ENCODE measurements at places on chromosomes 7 and 10.

GRCh38 chr7:89621925-89622641, 532.2 kb upstream of the STEAP1 start:
- no peak for DNase-seq

- DNase-seq: no peak
Observed at GRCh38 chr10:127293640-127294039, 97.2 kb upstream of the INSYN2A start.

DNA sequence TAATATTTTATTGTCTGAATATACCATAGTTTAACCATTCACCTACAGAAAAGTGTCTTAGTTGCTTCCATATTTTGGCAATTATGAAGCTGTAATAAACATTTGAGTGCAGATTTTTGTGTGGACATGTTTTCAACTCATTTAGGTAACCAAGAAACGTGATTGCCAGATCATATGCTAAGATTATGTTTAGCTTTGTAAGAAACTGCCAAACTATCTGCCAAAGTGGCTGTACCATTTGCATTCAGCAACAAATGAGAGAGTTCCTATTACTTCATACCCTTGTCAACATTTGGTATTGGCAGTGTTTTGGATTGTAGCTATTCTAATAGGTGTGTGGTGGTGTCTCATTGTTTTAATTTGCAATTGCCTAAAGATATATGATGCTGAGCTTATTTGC, 233.5 kb downstream of the TMEM26 start:
- DNase-seq: no peak

GRCh38 chr7:30351724-30352123, 67.3 kb downstream of the ZNRF2 start:
- no peak for DNase-seq

- no peak for DNase-seq
Observed at GRCh38 chr7:98719396-98719795, 102.3 kb downstream of the NPTX2 start.

GRCh38 chr7:130346177-130346905, 1.7 kb downstream of the CPA5 start:
- no peak for DNase-seq

GRCh38 chr10:102832987-102833386, 4.2 kb downstream of the CYP17A1 start:
- no peak for DNase-seq

GRCh38 chr7:157554393-157555238, 217.8 kb downstream of the DNAJB6 start:
- no peak for DNase-seq

- no peak for DNase-seq
Observed at GRCh38 chr7:441684-442421, 77.8 kb downstream of the PDGFA start.

DNA sequence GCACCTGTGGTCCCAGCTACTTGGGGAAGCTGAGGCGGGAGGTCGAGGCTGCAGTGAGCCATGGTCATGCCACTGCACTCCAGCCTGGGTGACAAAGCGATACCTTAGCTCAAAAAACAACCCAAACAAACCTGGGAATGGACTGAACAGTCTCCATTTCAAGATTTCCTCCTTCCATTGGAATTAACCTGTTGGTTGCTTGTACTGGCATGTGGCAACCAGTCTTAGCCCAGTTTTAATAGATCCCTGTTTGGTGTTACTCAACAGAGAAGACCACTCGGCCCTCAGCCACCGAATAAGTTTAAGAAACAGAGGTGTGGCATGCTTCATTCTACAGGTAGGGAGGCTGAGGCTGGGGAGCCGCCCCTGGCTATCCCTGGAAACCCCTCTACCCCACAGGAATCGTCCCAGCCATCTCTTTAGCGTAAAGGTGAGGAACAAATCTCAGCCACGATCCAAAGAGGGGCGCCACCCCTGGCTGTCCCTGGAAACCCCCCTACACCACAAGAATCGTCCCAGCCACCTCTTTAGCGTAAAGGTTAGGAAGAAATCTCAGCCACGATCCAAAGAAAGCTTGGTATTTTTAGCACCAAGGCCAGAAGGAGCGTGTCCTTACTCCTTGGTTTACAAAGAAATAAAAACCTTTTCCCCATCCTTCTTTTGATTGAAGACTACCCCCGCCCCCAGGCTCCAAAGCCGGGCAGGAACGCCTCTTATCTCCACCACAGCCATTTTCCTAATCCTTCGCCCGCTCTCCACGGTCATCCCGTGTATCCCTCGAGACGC, 861 bp upstream of the TSPAN14 start:
- DNase-seq: no peak

DNA sequence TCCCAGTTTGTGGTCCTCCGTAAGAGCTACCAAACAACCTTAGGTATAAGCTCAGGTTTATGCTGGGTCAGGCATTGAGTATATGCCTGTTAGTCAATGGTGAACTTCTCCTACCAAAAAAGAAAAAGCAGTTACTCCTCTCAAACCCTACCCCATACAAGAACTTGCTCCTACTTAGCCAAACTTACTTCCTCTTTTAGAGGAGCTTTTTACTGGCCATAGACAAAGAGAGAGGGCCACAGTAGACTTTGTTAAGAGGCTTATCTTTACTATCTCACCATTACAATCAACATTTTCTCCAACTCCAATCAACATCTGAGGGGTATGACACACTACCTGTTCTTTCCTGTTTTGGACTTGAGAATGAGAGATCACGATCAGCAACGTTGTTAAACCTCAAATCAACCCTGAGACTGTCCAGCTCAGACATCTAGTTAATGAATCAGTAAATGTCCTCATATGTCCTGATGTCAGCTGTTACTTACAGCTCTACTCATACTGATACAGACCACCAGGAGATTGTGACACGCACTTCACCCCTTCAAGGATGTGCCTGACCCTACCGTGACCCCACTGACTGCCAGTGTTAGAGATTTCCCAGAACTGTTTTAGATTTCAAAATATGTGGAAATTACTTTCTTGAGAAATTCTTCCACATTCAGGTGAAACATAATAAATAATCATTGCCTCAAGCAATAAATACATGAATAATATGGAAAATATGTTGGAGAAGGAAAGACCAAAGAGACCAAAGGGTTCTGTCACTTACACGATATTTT, 18.4 kb upstream of the CCDC71L start:
- DNase-seq: no peak

GRCh38 chr7:171912-172515, 20.4 kb upstream of the FAM20C start:
- DNase-seq: no peak

DNA sequence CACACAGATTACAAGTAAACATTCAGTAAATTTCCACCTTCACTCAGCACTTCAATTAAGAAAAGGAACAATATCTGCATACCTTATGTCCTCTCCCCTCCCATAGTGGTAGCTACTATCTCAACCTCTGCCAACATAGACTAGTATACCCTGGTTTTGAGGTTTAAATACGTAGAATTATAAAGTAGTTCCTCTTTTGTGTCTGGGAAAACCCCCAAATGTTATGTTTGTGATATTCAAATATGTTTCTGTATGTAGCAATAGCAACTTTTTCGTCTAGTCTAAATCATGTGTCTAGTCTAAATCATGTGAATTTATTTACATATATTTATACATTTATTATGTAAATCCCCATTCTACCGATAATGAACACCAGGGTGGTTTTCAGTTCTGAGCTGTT, 13.2 kb upstream of the CAMK2B start:
- peak; percentile 63 for DNase-seq

DNA sequence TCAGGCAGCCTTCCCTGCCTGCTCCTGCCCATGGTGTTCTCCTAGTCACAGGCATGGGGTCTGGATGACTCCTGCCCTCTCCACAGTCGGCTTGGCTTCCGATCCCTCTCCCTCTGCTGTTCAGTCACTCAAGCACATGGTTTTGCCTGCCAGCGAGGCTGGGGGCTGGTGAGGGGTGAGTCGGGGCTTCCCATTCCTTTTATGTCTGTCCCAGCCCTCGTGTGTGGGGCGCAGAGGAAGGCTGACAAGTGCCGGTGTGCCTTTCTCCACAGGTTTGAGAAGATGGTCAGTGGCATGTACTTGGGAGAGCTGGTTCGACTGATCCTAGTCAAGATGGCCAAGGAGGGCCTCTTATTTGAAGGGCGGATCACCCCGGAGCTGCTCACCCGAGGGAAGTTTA, 40.1 kb downstream of the TACR2 start:
- no peak for DNase-seq

GRCh38 chr7:116232920-116233319, 22.6 kb downstream of the TES start:
- DNase-seq: no peak

DNA sequence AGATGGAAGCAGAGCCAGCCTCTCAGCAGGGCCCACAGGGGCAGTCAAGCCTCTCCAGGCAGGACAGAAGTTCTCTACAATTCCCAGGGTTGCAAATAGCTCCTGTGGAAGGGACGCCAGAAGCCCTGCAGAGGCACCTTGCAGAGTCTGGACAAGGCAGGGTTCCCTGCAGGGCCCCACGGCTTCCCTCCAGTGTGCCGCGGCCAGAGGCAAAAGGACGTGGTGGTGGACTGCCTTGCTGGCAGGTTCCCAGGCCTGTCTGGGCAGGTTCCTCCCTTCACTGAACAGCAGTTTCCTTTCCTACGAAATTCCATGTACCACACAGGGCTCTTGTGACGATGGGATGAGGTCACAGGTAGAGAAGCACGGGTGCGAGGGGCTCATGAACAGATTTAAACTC, 25.1 kb downstream of the UPP1 start:
- no peak for DNase-seq

GRCh38 chr7:94486216-94486615, 23.4 kb upstream of the CASD1 start:
- DNase-seq: no peak

DNA sequence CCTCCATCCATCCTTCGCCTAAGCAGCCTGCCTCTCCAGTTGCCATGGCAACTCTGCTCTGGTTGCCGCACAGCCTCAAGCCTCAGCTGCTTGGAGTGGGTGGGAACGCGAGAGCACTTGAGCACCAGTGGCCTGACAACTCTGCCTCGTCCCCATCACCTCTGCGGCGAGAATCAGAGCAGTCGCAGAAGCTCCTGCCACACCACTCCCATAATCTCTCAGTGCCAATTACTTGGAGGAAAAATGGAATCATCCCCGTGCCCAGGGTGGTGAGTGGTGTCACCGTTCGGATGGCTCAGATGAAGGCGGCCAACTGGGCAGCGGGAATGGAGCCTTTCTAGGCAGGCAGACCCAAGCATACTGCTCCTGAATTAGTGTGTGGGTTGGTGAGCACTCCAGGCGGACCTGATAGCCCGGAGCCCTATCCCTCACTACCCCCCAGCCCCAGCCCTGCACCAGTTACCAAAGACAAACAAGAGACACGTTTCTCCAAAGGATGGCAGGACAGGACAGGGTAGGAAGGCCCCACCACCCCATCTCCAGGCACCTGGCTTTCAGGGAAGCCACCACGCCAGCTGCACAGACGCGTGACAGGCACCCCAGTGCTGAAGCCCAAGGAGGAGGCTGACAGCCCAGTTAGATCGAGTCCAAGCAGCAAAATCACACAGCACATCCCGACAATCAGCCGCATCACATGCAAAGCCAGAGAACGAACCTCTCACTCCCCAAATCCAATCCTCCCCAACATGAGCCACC, 335.4 kb downstream of the PTPRN2 start:
- DNase-seq: no peak

DNA sequence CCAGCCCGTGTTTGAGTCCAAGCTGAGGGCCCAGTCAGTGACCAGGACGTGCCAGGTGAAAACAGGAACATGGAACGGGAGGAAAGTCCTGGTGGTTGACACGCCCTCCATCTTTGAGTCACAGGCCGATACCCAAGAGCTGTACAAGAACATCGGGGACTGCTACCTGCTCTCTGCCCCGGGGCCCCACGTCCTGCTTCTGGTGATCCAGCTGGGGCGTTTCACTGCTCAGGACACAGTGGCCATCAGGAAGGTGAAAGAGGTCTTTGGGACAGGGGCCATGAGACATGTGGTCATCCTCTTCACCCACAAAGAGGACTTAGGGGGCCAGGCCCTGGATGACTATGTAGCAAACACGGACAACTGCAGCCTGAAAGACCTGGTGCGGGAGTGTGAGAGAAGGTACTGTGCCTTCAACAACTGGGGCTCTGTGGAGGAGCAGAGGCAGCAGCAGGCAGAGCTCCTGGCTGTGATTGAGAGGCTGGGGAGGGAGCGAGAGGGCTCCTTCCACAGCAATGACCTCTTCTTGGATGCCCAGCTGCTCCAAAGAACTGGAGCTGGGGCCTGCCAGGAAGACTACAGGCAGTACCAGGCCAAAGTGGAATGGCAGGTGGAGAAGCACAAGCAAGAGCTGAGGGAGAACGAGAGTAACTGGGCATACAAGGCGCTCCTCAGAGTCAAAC, 5.2 kb downstream of the GIMAP5 start:
- DNase-seq: no peak

DNA sequence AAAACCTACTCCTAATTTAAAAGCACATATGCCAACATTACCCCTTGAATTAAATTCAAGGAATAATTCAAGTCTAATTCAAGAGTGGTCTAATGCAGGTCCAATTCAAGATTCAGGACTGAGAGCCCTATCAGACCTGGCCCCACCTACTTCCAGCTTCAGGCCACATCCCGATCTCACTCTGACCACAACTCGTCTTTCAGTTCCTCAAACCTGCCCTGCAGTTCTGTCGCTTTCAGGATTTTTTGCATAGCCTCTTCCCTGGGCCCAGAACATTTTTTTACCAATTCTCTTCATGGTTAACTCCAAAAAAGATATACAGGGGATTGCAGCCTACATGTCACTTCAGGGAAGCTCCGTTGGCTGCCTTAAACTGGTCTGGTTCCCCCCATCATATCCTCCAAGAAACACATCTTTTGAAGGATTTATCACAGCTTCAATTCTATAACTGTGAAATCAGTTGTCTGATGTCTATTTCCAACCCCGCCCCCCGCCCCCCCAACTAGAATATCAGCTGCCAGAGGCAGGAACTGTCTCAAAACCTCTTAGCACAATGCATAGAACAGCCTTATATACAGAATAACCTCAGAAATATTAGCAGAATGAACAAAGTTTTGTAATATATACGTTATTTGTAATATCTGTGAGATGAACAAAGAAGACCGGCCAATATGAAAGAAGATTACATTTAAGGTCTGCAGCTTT, 20.8 kb downstream of the CCDC6 start:
- DNase-seq: no peak

DNA sequence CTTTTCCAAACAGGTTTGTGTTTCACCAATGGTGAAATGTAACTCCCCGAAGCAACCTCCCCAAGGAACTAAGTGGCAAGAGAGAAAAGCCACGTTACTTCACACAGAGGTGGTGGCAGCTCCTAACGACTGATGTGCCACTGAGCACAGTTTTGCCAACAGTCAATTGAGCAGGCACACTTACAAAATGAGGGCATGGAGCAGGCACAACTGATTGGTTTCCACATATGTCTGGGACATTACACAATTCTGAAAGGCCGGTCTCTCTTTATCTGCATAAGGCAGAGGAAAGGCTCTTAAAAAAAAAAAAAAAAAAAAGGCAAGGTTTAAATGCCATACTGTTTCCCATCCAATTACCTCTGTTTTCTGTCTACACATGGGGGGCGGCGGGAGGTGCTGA, 86.7 kb downstream of the GFRA1 start:
- DNase-seq: no peak
